ENCODE measurements at places on chromosomes 4 and X. TPM values are rescaled to one million over a fixed set of nuclear protein-coding genes. Genes with fewer than 3 reads are reported as not detected.

Gene NALF2
- not detected for total RNA-seq

Gene HMX1
- not detected for total RNA-seq

Gene NPNT
- total RNA-seq, result under 0.01 TPM

Gene PAGE2
- not detected for total RNA-seq

Gene INPP4B
- total RNA-seq, result 216 TPM

Gene VGLL1
- total RNA-seq, result not detected

Gene SH2D1A
- total RNA-seq, result not detected

Gene DIPK2B
- total RNA-seq, result under 0.01 TPM

Gene GYPE
- not detected for total RNA-seq

Gene LRCH2
- 0.34 TPM for total RNA-seq

Gene CPLX1
- not detected for total RNA-seq

Gene UNC5C
- 1.00 TPM for total RNA-seq

Gene CENPC
- 20.7 TPM for total RNA-seq

Gene SCRG1
- total RNA-seq, result not detected

Gene BMX
- not detected for total RNA-seq

Gene CCNI
- 95.2 TPM for total RNA-seq

Gene MAPK10
- total RNA-seq, result 8.9 TPM

Gene HELT
- total RNA-seq, result not detected

Gene RHOXF2
- total RNA-seq, result not detected

Gene ETDB
- not detected for total RNA-seq

Gene TMEM128
- total RNA-seq, result 27.0 TPM

Gene GPR119
- total RNA-seq, result not detected

Gene RAB33A
- 6.5 TPM for total RNA-seq

Gene INTS12
- total RNA-seq, result 24.7 TPM

Gene ADH4
- not detected for total RNA-seq

Gene ZMAT1
- total RNA-seq, result 0.46 TPM

Gene TCEAL2
- not detected for total RNA-seq

Gene AGTR2
- not detected for total RNA-seq

Gene PABPC1L2A
- not detected for total RNA-seq

Gene GNRHR
- total RNA-seq, result not detected

Gene FAM133A
- not detected for total RNA-seq

Gene DMD
- 10.3 TPM for total RNA-seq

Gene UCP1
- total RNA-seq, result not detected

Gene SPANXA2
- not detected for total RNA-seq

Gene ARMCX1
- total RNA-seq, result 81.6 TPM

Gene CDKL5
- total RNA-seq, result 2.0 TPM

Gene USP17L13
- total RNA-seq, result not detected

Gene ZCCHC18
- total RNA-seq, result under 0.01 TPM

Gene YTHDC1
- total RNA-seq, result 50.0 TPM

Gene TEX13B
- not detected for total RNA-seq

Gene DMP1
- total RNA-seq, result not detected

Gene PAGE4
- not detected for total RNA-seq

Gene NPY1R
- total RNA-seq, result not detected

Gene SPATA4
- not detected for total RNA-seq

Measured in melanocyte of skin (primary cell).